AG09309 (cell line): ENCODE measurements at places on chromosomes 7 and 10.

GRCh38 chr10:100131571-100131970 lies 49.9 kb upstream of the CPN1 start:
- no peak for DNase-seq

- DNase-seq = no peak
These were observed 52.5 kb downstream of the SLC25A13 start for GRCh38 chr7:96269246-96269994.

DNA sequence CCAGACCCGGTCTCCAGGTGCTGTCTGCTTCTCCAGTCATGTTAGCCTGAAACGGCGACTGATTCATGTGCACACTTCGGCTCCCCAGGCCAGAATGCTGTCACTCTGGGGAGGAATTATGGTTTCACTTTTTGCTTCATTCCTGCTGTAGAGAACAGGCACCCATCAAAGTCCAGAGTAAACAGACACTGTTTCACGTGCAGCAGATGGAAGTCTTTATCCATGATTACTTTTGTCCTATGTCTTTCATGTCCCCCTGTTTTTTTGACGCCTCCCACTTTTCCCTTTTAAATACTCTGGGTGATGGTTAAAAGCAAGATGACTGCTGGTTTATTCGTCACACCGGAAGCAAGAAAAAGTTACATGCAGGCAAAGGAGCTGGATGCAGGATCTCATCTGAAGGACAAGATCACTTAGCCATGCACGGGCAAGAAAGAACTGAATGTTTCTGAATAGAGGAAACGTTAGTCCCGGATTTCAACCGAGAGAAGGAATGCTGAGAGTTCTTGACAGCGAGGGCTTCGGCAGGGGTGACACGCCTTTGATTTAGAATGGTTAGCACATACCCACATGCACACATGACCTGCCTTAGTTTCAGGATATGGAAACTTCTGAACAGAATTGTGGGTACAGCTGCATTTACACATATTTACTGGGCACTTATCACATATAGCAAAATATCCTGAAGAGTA lies 250.0 kb upstream of the KLF6 start:
- DNase-seq = no peak

DNA sequence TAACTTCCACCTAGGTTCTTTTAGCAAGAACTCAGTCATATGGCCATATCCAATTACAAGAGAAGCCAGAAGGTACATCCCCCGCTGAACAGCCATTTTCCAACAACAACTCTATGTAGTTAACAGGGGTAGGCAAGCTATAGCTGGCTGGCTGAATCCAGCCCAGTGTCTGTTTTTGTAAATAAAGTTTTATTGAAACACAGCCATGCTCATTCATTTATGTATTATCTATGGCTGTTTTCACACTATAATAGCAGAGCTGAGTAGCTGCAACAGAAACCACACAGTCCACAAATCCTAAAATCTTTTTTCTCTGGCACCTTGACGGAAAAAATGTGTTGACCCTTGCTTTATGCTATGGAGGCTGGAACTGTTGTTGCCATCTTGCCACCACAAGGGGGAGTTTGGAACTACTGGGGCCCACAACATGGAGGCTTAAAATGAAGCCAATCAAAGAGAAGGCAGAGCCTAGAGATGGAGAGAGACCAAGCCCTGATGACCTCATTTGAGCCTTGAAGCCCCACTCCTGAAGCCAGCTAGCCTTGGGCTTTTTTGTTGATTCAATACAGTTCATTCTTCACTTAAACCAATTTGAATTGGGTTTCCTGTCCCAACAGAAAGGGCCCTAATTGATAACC lies 33.3 kb upstream of the XPNPEP1 start:
- DNase-seq = no peak

- DNase-seq = no peak
These were observed 34.6 kb downstream of the AGAP3 start for GRCh38 chr7:151120896-151121295.

DNA sequence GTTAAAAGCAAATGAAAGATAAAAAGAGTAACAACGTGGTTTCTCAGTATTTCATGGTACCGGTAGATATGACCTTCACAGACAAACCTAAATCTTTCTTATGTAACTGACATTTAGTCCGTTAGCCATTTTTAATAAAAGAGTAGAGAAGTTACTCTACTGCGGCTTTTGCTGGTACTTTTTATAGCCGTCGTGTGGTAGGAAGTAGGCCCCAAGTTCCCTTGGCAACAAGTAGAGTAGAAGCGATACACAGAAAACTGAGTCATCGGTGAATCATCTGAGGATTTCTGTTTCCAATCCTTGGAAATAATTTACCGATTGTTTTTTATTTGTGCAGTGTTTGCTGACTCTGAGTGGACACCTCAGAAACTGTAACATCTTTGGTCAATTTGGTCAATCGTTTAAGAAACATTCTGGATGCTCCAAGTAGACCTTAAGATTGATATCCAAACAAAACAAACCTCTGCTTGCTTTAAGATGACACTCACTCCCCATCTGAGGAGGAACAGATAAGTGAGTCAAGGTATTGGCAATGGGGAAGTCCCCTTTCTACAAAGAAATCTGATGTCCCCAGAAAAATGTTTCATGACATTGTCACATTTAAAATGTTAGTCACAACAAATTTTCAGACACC lies 63.9 kb upstream of the AHR start:
- peak; percentile 89 for DNase-seq

- DNase-seq = no peak
These were observed 201.7 kb downstream of the BICC1 start for GRCh38 chr10:58714409-58714808.

GRCh38 chr10:123891144-123892071 lies at the start of gene CPXM2:
Gene CPXM2 (minus strand): TSS chr10:123891807. CDS start chr10:123891659, 148 bp downstream.
- DNase-seq = no peak

- no peak for DNase-seq
These were observed 72.1 kb downstream of the GRB10 start for GRCh38 chr7:50710441-50711154.

GRCh38 chr10:132061465-132061864 lies 4.3 kb upstream of the JAKMIP3 start:
- DNase-seq = no peak

GRCh38 chr7:29309041-29309854 lies 114.7 kb downstream of the CHN2 start:
- DNase-seq = no peak

DNA sequence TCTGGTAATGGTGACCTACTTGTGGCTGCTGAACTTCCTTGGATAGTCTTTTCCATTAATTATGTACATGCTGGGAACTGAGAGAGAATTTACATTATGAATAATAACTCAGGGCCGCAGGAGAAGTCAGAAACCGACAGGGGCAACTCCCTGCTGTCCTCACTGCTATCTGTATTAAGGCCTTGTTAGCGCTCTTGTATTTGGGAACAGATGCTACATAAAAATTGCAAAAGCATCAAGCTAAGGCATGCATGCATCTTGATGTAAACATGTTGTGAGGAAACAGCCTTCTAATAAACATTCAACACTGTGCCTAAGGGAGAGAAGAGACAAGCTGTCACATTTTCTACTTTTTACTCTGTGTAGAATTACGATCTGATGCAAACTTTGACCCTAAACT lies 158.4 kb downstream of the PARD3 start:
- DNase-seq = no peak

GRCh38 chr7:84637568-84638338 lies 443.2 kb upstream of the SEMA3A start:
- DNase-seq = peak; percentile 67

DNA sequence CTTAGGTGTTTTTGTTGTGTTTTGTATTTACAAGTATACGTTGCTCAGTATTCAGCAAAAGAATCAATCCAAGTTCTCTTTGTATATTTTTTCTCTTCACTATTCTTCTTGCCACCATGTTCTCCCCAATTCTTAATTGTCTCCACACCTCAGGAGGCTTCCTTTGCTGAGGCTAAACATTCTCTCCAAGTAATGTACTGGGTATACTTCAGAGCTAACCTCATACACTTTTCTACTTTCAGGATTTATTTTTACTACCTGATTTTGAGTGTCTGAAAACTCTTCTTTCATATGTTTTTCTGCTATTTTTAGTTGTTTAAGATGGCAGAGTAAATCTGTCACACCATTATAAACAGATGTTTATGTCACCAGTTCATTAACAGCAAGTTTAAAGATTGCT lies 354.8 kb upstream of the KCND2 start:
- no peak for DNase-seq

GRCh38 chr10:6770846-6771245 lies 190.8 kb upstream of the PRKCQ start:
- DNase-seq = no peak

- DNase-seq = no peak
These were observed 67.6 kb downstream of the TMEM130 start for GRCh38 chr7:98802088-98802780.

DNA sequence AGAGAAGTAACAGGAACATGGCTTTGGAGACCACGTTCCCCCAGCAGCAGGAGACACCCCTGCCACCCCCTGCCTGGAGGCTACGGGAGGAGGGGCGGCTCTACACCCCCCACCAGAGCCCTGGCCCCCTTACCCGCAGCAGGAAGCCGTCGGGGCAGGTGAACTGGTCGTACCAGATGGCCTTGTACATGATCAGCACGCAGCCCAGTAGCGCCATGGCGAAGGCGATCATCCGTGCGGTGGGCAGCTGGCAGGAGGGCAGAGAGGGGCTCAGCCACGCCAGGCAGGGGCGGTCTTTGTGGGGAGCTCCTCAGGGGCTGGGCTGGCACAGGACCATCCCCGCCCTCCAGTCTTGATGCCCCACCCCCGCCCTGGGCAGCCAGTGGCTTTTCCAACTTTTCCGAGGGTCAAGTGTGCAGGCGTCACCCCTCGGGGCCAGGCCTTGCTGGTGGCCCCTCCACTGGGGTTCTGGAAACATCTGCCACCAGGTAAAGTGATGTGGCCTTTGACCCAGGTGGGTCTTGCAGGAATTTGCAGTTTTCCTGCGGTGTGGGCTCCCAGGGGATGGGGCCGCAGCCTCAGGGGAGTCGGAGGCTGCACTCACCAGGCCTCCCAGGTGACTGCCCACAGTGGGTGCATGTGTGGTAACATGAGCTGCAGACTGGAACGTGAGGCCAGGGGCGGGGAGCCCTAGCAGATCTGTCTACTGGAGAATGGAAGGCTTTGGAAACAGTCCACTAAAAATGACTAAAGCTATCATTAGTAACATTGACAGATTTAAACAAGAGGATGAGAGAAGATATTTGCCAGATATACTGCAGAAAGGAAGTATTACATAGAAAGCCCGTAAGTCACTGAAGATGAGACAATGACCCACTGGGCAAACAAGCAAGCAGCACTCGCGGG lies 9.7 kb downstream of the CALY start:
- no peak for DNase-seq

DNA sequence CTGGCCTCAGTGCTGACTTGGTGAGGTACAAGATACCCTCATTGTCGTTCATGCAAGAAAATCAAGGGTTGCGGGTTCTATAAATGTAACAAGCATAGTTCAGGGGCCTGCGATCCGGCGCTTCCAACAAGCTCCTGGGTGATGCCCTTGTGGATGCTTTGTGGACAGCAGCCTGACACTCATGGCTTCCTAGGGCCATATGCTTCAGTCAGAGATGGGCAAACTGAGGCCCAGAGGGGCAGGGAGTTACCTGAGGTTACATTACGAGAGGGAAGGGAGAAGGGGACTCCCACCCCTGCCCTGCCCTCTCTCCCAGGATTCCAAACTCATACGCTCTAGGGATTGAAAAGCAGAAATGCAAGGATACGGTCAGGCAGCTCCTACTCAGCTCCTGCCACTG lies 296.3 kb upstream of the ZMIZ1 start:
- no peak for DNase-seq

GRCh38 chr7:155660758-155661093 lies 16.3 kb downstream of the RBM33 start:
- DNase-seq = no peak

DNA sequence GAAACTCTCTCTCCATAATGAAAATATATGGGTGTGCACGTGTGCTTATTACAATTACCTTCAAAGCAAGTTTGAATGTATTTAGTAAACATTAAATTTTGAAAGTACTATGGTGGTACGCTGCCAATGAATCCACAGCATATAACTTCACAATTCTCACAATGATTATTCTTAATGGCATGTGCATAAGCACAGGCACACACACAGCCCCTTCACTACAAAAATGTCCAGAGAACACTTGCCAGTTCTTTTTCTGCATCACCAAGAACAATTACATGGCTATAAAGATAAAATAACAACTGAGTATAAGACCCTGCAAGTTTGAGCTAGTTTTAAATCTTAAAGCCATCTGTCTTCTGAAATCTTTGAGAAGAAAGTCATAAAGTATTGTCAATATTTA lies 22.2 kb downstream of the SGCE start:
- DNase-seq = no peak

GRCh38 chr10:71072823-71073210 lies 139.6 kb upstream of the UNC5B start:
- DNase-seq = no peak

DNA sequence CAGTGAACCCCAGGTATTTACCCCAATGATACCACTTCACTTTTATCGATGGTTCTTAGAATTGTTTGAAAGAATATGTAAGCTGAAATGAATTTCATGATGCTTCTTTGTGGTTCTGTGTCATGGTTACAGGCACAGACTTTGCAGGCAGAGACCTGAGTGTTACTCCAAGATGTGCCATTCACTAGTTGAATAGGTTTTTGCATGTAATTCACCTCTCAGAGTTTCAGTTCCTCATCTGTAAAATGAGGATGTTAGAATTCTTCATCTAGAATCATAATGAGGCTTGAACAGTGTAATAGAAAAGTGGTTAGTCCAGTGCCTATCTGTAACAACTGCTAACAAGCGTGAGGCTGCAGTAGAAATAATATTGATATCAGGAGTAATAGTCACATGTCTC lies 54.6 kb downstream of the VSTM2A start:
- no peak for DNase-seq

- DNase-seq = no peak
These were observed 73.7 kb upstream of the CAPZA2 start for GRCh38 chr7:116788572-116789197.

GRCh38 chr10:80444646-80445319 lies 9.3 kb upstream of the TSPAN14 start:
- DNase-seq = peak; percentile 60

- DNase-seq = no peak
These were observed 98.1 kb downstream of the PARD3 start for GRCh38 chr10:34716958-34717357.

DNA sequence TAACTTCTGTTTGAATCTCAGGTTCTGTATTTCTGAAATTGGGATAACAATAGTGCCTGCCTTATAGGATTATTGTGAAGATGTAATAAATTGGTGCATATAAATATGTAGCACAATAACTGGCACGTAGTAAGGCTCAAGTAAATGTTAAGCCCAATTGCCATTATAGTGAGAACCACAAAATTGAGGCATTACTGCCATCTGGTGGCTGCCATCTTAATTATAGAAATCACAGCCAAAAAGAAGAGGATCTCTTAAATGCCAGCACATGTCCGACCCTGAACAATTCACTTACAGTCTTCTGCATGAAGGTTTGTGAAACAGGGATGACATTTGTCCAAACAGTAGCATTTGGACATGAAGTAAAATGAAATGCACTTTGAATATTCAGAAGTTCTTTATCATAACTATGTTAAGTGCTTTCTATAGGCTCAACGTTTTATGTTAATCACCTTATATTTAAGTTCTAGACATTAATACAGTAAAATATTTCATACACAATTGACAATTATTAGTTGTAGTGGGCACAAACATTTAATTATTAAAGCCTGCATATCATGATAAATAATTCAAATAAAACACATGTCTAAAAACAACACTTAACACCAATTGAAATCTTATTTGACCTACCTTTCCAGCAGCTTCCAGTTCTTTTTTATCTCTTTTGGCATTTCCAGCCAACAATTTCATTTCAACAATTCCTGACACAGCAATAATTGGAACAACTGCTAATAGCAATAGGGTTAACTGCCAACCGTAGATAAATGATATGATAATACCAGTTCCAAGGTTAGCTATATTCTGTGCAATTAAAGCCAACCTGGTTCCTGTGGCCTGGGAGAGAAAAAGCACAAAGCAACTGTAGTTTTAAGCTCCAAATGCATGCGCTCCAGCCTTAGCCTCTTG lies 58.5 kb downstream of the ABCB4 start:
- no peak for DNase-seq
